ENCODE measurements at places on chromosomes 6 and 20.
A peak's percentile ranks its signal among the peaks of the same experiment; 100 is the strongest.

DNA sequence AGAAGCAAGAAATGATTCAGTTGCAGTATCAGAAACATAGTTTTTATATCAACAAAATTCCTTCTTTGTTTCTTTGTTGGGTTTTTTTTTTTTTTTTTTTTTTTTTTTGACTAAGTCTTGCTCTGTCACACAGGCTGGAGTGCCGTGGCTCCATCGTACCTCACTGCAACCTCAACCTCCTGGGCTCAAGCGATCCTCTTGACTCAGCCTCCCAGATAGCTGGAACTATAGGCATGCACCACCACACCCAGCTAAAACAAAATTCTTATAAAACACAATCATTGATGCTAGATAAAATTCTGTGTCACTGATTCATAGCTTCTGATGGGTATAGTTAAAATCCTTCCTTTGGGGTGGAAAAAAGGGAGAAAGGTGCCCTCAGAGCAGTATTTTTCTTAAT lies 110.3 kb upstream of the TNFAIP3 start:
- DNase-seq, result no peak
- no peaks in the 10 kb centered on the region for H3K27me3 ChIP-seq
- no peak overlapping the region for H3K27ac ChIP-seq
- H3K4me1 ChIP-seq, result no peaks in the 10 kb centered on the region
- no peaks in the 10 kb centered on the region for H3K36me3 ChIP-seq

- H3K36me3 ChIP-seq, result no peaks in the 10 kb centered on the region
- no peak for DNase-seq
These were observed 350.0 kb downstream of the QKI start for GRCh38 chr6:163764565-163764964.

- H3K27me3 ChIP-seq, result no peaks in the 10 kb centered on the region
- H3K27ac ChIP-seq, result no peak overlapping the region
- no peak for DNase-seq
These were observed 60.1 kb upstream of the LTV1 start for GRCh38 chr6:143783077-143783476.

GRCh38 chr6:91094806-91095475 lies 508.1 kb upstream of the MAP3K7 start:
- no peaks in the 10 kb centered on the region for H3K4me1 ChIP-seq
- DNase-seq, result no peak
- H3K36me3 ChIP-seq, result no peaks in the 10 kb centered on the region
- H3K27me3 ChIP-seq, result no peaks in the 10 kb centered on the region
- H3K27ac ChIP-seq, result no peak overlapping the region
- no peak overlapping the region for H3K4me3 ChIP-seq

GRCh38 chr6:51678905-51679620 lies 408.4 kb downstream of the PKHD1 start:
- no peaks in the 10 kb centered on the region for H3K4me1 ChIP-seq
- no peak for DNase-seq
- no peaks in the 10 kb centered on the region for H3K27me3 ChIP-seq
- H3K36me3 ChIP-seq, result no peaks in the 10 kb centered on the region
- H3K27ac ChIP-seq, result no peak overlapping the region

GRCh38 chr6:116997496-116997895 lies 120.5 kb downstream of the RFX6 start:
- no peaks in the 10 kb centered on the region for H3K4me1 ChIP-seq
- H3K27me3 ChIP-seq, result no peaks in the 10 kb centered on the region
- H3K36me3 ChIP-seq, result no peaks in the 10 kb centered on the region
- no peak overlapping the region for H3K27ac ChIP-seq
- DNase-seq, result no peak
- no peak overlapping the region for H3K4me3 ChIP-seq

- no peak for DNase-seq
- H3K27me3 ChIP-seq, result no peaks in the 10 kb centered on the region
- no peaks in the 10 kb centered on the region for H3K36me3 ChIP-seq
- H3K4me1 ChIP-seq, result peaks cover 9% of the 10 kb centered on the region
- no peak overlapping the region for H3K4me3 ChIP-seq
These were observed 3.6 kb upstream of the SF3B5 start for GRCh38 chr6:144098993-144099392.

GRCh38 chr20:8089668-8090067 lies 42.4 kb upstream of the PLCB1 start:
- H3K27me3 ChIP-seq, result no peaks in the 10 kb centered on the region
- H3K36me3 ChIP-seq, result no peaks in the 10 kb centered on the region
- no peak overlapping the region for H3K27ac ChIP-seq
- no peaks in the 10 kb centered on the region for H3K4me1 ChIP-seq

GRCh38 chr6:39296745-39297640 lies 17.2 kb downstream of the KCNK17 start:
- no peaks in the 10 kb centered on the region for H3K36me3 ChIP-seq
- H3K27ac ChIP-seq, result no peak overlapping the region
- no peak for DNase-seq

DNA sequence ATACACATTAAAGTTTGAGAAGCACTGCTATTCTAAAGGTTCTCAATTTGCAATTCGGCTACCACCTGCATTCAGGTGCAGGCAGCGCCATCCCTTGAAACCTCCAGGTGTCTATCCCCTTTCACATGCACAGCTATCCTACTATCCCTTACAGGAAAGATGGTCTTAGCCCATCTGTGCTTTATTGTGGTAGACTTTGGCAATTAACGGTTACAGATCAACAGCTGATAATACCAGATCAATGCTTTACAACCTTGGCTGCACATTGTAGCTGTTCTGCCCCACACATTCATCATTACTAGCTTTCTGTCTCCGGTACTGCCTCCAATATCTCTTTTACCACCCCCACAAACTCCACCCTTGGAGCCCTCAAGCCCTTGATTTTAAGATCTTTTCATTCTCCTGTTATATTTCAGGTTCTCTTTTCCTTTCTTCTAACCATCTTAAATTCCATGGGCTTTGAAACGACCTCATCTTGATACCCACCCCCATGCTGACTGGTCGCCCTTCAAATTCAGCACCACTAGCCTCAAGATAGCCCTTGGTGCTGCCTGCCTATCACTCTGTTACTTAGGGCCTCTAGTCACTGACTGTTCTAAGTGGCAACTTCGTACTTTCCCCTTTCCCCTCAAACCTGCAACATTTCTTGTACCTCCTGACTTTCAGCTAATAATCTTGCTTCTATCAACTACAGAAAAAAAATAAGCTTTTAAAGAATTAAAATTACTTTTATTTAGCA lies 50.8 kb downstream of the SPTLC3 start:
- no peaks in the 10 kb centered on the region for H3K36me3 ChIP-seq
- H3K27ac ChIP-seq, result no peak overlapping the region
- no peak for DNase-seq
- H3K27me3 ChIP-seq, result no peaks in the 10 kb centered on the region
- H3K4me1 ChIP-seq, result no peaks in the 10 kb centered on the region

DNA sequence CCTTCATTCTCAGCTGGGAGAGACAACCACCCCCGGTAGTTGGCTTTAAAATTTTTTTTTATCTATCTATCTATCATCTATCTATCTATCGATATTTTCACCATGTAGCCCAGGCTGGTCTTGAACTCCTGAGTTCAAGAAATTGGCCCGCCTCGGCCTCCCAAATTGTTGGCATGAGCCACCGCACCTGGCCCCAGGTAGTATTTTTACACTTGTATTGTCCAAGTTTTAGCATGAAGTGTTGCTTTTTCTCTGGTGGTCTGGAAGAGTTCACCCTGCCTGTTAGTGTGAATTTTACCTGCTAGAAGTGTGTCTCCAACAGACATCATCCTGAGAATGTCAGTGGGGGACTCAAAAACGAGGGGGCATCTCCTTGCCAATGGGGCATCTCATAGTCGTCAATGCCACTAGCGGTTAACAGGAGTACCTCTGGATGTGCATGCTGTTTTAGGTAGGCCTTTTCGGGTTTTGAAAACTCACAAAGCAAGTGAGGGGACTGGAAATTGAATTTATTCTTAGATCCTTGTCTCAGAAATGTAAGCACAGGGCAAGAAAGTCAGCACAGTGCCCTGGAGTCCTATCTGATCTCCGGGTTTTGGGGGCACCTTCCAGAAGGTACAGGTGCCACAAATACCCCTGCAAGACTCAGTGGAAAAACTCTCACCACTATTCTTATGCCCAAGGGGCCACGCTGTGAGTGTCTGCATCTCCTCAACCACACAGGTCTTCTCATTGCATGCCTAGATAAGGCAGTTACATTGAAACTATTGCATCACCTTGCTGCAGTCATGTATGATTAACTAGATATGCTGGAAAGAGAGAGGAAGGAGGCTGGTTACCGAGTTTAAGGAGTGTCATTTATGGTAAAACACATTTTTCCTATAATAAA lies 37.1 kb downstream of the TNFAIP3 start:
- H3K4me3 ChIP-seq, result no peak overlapping the region
- no peaks in the 10 kb centered on the region for H3K27me3 ChIP-seq
- H3K4me1 ChIP-seq, result no peaks in the 10 kb centered on the region
- DNase-seq, result no peak
- no peak overlapping the region for H3K27ac ChIP-seq

GRCh38 chr6:120468486-120468885 lies 865.8 kb downstream of the TBC1D32 start:
- H3K4me3 ChIP-seq, result no peak overlapping the region
- H3K27ac ChIP-seq, result no peak overlapping the region
- H3K36me3 ChIP-seq, result no peaks in the 10 kb centered on the region

DNA sequence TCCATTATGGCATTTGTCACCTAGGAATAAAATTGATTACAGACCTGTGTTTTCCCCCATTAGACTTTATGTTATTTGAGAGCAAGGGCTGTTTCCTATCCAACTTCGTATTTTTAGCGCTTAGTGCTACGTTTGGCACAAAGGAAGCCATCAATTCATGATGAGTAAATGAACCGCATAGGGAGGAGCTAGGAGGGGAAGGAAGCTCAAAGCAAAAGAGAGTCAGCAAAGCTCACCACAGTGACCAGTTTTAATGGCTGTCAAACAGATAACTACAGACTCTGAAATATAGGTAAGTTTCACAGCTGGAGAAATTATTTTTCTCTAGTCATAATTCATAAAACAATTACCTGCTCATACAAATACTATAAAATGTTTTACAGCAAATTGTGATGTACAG lies 6.9 kb upstream of the SAMD3 start:
- no peak overlapping the region for H3K27ac ChIP-seq
- DNase-seq, result no peak
- no peaks in the 10 kb centered on the region for H3K36me3 ChIP-seq
- H3K4me3 ChIP-seq, result no peak overlapping the region
- H3K27me3 ChIP-seq, result no peaks in the 10 kb centered on the region

DNA sequence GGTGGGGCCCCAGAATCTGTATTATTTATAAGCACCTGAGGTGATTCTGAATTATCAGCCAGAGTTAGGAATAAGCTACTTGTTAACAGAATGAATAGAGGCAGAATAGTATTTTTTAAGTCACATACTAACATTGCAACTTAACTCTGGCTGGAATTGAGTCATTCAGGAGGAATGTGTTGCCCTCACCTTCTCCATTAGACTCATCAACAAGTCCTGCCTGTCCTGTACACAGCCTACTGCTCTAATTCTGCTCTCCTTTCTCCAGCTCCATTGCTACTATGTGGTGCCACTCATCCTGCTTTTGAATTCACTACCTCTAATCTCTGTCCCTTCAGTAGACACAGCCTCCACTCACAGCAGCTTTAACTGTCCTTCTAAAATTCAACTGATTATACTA lies 669.4 kb downstream of the DHX35 start:
- H3K4me1 ChIP-seq, result no peaks in the 10 kb centered on the region
- H3K4me3 ChIP-seq, result no peak overlapping the region
- no peaks in the 10 kb centered on the region for H3K27me3 ChIP-seq

DNA sequence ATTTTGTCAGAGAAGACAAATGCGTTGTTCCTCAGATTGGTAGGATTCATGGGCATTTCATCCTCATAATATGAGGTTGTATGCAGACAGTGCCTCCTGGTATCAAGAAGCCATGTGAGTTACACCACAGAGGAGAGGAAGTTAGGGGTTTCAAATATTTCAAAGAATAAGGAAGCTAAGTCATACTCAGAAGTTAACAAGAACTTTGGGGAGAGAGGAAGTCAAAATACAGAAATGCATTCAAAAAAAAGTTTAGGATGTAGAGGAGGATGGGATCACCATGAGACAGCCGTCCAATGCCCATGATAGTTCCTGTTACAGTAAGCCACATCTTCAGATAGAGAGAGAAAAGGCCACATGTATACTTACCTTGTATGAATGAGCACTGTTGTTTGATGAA lies 22.3 kb downstream of the HLA-DOB start:
- H3K4me3 ChIP-seq, result no peak overlapping the region
- H3K4me1 ChIP-seq, result no peaks in the 10 kb centered on the region
- H3K36me3 ChIP-seq, result no peaks in the 10 kb centered on the region
- peaks cover 3% of the 10 kb centered on the region for H3K27me3 ChIP-seq
- no peak overlapping the region for H3K27ac ChIP-seq

GRCh38 chr6:5141046-5141445 lies 55.9 kb downstream of the PPP1R3G start:
- no peak overlapping the region for H3K4me3 ChIP-seq
- H3K36me3 ChIP-seq, result no peaks in the 10 kb centered on the region
- H3K27ac ChIP-seq, result no peak overlapping the region
- H3K4me1 ChIP-seq, result no peaks in the 10 kb centered on the region

GRCh38 chr20:5996765-5997164 lies 46.3 kb downstream of the MCM8 start:
- DNase-seq, result peak; percentile 23
- H3K4me3 ChIP-seq, result no peak overlapping the region
- no peaks in the 10 kb centered on the region for H3K36me3 ChIP-seq
- H3K27me3 ChIP-seq, result no peaks in the 10 kb centered on the region
- H3K4me1 ChIP-seq, result peaks cover 7% of the 10 kb centered on the region
- no peak overlapping the region for H3K27ac ChIP-seq

GRCh38 chr6:73263570-73263909 lies 544 bp upstream of the KHDC1 start:
- H3K4me1 ChIP-seq, result peaks cover 10% of the 10 kb centered on the region
- H3K36me3 ChIP-seq, result no peaks in the 10 kb centered on the region
- no peak overlapping the region for H3K27ac ChIP-seq
- H3K27me3 ChIP-seq, result no peaks in the 10 kb centered on the region
- no peak for DNase-seq

DNA sequence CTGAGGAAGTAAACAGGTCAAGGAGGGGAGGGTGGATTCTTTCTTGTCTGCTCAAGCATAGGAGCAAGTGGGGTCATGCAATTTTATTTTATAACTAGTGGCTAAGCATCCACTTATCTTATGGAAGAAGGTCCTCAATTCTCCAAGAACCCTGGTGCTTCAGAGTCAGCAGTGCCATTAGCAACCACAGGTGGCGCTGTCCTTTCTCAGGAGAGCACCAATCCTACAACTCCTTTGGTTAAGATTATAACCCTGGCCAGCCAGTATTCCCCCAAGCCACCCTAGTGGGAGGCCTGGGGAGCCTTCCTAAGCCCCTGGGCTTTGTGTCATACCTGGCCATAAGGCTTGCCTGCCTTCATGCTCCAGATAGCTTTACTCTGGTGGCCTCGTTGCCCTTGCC lies 60.7 kb downstream of the PCSK2 start:
- H3K27me3 ChIP-seq, result no peaks in the 10 kb centered on the region
- no peaks in the 10 kb centered on the region for H3K4me1 ChIP-seq
- no peak for DNase-seq
- no peak overlapping the region for H3K4me3 ChIP-seq

DNA sequence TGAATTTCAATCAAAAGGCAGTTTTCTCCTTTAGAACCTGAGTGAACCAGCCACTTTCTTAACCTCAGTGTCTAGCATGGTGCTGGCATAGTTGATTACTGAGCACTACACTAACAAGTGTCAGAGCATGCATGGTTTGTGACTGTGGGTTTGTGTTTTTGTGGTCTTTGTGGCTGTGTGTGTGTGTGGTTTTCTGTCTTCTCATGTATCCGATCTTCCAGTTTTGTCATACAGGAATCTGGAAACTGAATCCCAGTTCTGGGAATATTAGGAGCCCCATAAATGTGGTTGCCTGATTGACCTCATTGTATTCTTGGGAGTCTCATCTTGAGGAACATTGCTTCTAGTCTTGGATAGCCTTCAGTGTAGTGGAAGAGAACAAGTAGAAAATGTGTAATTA lies 73.7 kb downstream of the ESR1 start:
- no peak for DNase-seq
- no peak overlapping the region for H3K27ac ChIP-seq
- no peaks in the 10 kb centered on the region for H3K27me3 ChIP-seq
- H3K4me3 ChIP-seq, result no peak overlapping the region
